ENCODE measurements at places on chromosomes 6 and 20.

DNA sequence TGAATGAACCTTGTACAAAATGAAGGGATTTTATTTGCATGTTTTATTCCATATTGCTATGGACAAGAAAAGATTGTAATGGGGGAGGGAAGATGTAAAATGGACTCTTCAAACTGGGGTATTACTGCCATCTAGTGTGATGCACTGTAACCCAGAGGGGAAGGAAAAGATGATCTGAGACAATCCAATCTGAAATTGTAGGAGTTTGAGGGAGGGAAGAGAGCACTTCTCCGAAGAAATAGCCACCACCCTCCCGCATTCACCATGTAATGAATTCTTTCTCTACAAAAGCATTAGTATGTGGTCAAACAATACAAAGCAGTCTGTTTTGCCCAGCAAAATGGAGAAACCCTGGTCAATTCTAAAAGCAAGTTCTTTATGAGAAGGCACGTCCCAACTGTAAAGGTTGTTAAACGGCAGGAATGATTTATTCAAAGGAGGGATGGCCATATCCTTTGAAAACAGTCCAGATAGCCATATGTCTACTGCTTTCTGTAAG, 679.5 kb upstream of the NRSN1 start:
- DNase-seq, result no peak

DNA sequence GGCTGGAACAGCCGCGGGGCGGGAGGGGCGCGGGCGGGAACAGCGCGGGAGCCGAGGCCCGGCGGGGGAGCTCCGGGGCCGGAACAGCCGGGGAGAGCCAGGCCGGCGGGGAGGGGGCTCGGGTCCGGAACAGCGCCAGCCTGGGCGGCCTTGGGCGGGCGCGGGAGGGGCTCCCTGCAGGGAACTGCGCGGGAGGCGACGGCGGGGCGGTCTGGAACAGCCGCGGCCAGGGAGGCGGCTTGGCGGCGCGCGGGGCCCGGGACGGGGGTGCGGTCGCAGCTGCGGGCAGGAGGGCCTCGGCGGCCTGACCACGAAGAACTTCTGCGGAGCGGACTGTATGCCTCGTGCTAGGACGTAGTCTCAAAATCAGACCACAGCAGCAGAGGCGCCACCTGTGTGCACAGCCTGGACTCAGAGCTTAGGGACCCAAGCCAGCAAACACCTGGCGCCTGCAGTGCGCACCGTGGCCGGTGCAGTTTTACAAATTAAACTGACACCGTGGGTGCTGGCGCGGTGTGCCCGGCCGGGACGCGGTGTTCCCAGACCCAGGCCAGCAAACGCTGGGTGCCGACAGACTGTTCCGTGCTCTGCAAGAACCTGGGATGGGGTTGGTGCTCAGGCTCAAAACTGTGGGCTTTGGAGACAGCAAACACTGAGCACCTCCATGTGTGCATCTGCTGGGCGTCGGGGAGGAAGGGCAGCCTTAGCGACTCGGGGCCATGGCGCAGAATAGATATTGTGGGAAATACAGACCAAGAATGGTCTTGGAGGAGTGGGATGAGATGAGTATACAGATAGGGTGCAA, 572 bp downstream of the ZNF341 start:
- peak; percentile 60 for DNase-seq

- DNase-seq, result no peak
These were observed 19.4 kb upstream of the SLC23A2 start for GRCh38 chr20:5020760-5021159.

DNA sequence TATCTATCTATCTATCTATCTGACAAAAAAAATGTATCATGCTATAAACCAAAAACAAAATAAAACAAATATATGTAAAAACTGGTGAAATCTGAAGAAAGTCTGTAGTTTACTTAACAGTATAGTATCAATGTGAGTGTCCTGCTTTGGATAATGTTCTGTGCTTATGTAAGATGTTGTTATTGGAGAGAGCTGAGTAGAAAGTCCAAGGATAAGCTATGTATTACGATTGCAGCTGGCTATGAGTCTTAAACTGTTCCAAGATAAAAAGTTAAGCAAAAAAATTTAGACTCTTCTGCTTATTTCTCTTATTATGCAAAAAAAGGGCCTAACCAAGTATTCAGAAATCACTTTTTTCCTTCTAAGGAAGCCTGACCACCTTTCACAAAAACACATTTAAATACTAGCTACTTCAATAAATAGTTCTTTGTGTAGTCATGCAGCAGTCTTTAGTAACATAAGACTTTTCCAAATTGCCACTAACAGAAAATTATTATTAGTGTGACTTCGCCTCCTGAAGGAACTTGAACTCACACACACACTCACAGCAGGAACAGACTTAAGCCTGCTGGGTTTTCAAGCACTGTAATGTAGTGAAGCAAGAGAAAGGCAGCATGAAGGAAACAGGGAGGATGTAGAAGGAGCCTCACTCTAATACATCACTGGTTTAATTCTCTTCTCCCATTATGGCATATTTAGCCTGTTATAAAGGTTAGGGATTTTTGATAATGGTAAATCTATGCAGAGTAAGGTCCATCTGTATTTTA, 265.8 kb upstream of the GJE1 start:
- DNase-seq, result no peak

DNA sequence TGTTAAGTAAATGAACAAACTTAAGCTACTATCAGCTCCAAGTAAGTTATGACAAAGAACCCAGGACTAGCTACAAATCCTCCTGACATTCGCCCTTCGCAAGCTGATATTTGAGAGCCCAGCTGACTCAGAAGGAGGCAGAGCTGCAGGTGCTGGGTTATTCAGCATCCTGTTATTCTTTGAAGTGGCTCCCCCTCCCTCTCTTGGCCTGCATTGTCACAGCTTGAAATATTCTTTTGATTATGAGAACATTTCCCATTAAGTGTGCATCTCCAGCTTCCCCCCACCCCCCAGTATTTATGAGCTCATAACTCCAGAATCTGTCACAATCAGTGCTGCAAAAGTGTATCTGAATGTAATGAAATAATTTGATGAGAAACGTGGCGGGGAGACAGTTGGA, 78.8 kb upstream of the RALY start:
- DNase-seq, result no peak

DNA sequence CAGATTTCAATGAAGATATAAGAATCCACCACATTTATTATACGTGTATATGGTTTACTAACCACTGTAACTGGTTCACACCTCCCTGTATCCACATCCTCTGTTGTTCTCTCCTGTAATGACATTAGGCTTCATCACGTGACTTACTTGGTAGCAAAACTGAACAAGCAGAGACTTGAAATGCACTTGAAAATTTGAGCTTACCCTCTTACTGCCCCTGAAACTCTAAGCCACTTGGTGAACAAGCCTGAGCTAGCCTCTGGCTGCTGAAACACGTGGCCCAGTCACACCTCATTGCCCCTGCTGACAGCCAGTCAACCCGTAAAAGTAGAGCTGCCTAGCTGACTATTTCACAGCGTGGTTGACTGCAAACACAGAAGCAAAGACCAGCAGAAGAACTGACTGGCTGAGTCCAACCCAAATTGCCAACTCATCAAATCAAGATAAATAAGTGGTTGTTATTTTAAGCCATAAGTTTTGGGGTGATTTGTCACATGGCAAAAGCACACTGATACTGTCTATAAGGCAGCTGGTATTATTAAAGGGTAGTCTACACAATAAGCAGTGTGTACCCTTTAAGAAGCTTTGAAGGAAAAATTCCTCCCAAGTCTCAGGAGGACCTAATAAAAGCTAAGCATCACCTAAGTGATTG, 109.0 kb downstream of the RALGAPA2 start:
- DNase-seq, result no peak

Data from cortex of kidney (tissue), 1 donor.